Stimulated activated CD4-positive, alpha-beta T cell treated with anti-CD3 and anti-CD28 coated beads, Interleukin-12 subunit alpha, Interleukin-12 subunit beta, amount 100 ng/mL, for 24 hours (primary cell): ENCODE measurements at places on chromosomes 16 and 17.

GRCh38 chr16:22726868-22727267, 87.1 kb upstream of the HS3ST2 start:
- DNase-seq, result no peak

GRCh38 chr17:81821147-81821546, 11.9 kb downstream of the MCRIP1 start:
- DNase-seq, result no peak

GRCh38 chr16:28000314-28001169, 63.0 kb downstream of the GSG1L start:
- DNase-seq, result no peak

GRCh38 chr16:50731130-50731988, 10.5 kb upstream of the CYLD start:
- no peak for DNase-seq

DNA sequence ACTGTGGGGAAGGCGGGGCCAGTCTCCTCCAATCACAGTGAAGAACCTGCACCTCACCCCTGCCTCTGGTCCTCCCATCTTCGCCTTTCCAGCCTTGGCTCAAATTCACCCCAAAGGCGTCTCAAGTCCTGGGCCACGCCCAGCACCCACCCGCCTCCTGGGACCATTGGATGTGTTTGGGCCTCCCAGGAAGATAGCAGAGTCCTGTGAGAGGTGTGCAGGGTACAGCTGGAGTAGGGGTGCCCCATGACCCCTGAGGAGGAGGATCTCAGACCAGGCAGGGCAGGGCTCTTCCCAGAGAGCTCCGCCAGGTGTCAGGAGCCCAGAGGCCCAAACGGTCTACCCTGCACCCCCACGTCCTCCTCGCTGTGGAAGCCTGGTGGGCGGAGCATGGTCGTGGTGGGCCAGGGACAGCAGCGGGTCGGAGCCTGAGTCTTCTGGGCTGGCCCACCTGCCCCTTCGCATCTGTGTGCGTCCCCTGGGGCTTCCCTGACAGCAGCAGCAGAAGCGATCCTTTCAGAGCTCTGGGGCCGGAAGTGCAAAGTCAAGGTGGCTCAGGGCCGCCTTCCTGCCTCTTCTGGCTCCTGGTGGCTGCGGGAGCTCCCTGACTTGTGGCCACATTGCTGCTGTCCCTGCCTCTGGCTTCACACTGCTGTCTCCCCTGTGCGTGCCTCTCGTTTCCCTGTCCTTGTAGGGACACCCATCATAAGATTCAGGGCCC, 34.9 kb upstream of the ZNF469 start:
- DNase-seq, result no peak

GRCh38 chr16:53232826-53233529, 178.2 kb downstream of the CHD9 start:
- DNase-seq, result no peak

DNA sequence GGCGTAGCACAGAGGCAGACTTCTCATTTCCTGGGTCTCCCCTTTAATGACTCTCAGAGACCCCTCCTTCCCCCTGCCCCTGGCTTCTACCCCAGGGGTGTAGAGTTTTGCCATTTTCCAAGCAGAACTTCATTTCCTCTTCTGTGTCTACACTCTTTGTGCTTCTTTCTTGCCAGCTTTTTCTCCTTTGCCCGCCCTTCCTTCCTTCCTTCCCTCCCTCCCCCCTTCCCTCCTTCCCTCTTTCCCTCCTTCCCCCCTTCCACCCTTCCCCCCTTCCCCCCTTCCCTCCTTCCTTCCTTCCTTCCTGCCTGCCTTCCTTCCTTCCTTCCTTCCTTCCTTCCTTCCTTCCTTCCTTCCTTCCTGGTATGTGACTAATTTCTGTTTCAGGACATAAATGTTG, 47.0 kb downstream of the MAPT start:
- no peak for DNase-seq

DNA sequence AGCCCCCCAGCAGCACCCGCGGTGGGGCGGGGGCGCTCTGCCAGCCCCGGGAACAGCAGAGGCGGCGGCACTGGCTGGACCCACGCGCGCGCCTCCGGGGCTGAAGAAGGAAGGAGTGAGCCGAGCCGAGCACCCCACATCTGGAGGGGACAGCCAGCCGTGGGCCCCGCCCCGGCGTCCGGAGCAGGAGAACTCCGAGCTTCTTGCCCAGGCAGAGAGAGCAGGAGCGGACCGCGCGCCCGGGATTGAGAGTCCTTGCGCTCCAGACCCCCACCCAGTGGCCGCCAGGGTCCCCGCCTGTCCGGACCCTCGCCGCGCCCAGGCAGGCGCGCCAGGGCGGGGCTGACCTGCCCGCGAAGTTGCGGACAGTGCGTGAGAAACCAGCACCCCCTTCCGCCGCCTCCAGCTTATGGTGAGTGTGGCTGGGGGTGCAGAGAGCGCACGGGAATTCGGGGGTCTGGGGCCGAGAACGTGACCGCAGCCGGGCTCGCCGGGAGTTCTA, 921.9 kb upstream of the EEF2KMT start:
- no peak for DNase-seq

DNA sequence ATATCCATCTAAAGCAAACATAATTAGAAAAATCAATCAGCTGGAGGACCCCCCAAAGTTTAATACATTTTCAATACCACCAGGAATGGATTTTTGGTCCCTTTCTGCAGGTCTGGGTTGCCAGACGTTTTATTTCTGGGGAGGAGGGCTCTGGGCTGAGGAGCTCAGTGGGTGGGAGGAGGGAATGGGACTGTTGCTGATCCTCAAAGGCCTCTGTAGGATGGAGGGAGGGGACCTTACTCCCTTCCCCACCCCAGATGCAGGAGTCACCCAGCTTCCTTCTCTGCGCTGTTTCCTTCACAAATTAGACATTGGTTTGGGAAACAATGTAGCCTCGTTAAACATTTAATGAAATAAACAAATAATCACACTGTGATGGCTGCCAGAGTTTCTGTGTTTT, 6.6 kb downstream of the RND2 start:
- no peak for DNase-seq

DNA sequence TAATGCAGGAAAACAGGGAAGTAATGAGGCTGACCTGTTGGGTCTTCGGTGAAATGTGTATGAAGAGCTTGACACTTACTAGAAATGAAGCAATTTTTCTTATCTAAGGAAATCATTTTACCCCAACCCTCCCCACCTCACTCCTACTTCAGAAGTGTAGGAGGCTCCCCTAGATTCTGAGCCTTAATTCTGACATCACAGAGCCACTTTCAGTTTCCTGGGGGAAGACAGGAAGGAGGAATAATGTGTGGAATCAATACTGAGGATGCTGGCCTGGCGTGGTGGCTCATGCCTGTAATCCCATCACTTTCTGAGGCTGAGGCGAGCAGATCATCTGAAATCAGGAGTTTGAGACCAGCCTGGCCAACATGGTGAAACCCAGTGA, 20.3 kb downstream of the FBRS start:
- DNase-seq, result no peak

DNA sequence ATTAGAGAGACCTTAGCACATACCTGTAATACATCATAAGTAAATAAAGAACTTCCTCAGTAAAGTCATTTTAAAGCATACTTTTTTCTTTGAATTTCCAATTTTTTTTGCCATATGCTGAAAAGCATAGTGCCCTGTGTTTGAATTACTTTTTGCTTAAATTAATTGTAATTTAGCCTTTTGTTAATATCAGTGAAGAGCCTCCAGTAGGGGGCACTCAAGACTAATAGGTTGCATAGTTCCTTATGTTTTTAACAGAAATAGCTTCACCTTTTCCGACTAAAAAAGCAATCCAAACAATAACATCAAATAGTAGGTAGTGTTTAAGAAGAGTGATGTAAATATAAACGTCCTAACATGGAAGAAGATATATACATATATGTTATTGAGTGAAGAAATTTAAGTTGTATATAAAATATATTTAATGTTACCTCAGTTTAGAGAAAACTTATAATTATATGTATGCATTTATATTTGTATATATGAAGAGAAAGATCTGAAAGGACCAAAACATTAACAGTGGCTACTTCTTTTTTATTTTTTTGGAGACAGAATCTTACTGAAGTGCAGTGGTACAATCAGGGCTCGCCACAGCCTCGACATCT, 18.6 kb downstream of the RAD51C start:
- no peak for DNase-seq

DNA sequence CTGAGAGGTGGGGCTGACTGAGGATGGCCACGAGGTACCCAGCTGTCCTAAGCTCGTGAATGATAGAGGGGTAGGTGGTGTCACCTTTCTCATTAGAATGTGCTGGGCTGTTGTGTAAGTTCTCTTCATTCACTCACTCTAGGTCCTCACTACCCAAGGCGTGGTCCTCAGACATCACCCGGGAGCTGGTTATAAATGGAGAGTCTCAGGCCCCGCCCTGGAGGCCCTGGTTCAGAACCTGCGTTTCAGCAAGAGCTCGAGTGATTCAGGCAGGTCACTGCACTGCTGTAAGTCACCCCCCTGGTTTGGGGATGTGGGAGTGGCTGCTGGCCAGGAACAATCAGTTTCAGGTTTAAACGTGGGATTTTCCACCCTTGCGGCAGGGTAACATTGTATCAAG, 139.8 kb downstream of the FOXL1 start:
- DNase-seq, result no peak

DNA sequence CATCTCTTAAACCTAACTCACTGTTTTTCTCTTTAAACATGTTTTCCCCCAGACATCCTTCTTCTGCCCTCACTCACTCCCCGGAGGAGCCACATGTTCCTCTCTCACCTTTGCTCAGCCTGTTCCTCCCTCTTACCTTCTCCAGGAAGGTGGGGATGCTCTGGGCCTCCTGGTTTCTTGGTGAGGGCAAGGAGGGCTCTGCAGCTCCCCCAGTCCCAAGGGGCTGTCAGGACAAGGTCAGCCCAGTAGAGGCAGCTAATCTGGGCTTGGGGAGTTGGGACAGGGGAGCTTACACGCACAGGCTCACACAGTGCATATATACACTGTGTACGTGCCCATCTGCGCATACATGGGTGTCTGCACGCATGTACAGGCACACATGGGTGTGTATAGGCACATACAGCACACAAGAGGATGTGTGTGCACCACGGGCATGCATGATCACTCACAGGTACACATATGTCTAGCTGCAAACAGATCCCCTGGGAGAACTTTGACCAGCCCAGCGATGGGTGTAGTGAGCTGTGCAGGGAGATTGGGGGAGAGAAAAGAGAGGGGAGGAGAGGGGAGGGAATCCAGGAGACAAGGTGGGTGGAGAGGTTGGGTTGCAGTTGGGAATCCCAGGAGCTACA, 28.6 kb upstream of the SPNS3 start:
- DNase-seq, result no peak
